Skeletal muscle cell (primary cell): ENCODE measurements at places on chromosomes 12 and 14.

GRCh38 chr12:28032811-28033537, 60.4 kb upstream of the PTHLH start:
- DNase-seq, result no peak

DNA sequence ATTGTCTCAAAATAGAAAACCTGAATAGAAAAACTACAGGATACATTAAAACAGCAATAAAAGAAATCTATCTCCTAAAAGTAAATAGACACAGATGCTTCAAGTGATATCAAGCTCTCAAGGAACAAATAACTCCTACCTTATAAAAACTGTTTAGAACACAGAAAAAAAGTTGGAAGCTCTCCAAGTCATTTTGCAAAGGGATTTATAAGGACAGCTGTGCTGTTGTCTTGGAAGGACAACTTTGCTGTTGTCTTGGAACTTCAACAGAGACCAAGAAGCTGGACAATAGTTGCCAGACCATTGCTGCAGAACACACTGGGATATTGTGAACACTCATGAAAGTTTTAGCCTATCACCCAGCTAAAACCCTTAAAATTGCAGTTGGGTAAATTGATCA, 780.7 kb downstream of the FLRT2 start:
- no peak for DNase-seq

DNA sequence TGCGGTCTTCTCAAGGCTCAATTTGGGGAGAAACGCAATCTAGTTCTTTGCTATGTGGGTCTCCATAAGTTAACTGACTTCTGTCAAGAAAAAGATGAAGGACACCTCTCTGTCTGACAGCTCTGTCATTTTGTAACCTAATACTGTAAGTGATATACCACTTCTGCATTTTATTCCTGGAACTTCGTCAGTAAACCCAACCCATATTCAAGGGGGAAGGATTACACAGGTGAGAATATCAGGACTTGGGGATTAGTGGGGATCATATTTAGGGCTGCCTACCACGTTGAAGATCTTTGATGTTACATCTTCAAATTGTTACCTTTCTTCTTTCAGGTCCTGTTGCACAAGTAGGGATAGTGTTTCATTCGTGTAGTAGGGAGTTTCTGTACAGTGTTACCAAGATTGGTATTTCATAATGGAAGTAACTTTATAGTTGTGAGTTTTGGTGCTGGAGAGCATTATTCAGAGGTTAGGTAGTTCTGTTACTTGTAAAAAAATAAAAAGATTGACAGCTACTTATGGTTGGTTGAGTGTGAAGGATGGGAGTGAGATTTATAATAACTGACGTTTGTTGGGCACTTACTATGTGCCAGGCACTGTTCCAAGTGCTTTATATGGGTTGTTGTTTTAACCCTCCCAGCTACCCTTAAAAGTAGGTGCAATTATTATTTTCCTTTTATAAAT, 1.6 kb downstream of the TMEM260 start:
- no peak for DNase-seq

GRCh38 chr12:65594409-65594808, 229.9 kb upstream of the HMGA2 start:
- DNase-seq, result no peak

GRCh38 chr14:84937016-84937415, 592.9 kb upstream of the FLRT2 start:
- no peak for DNase-seq

DNA sequence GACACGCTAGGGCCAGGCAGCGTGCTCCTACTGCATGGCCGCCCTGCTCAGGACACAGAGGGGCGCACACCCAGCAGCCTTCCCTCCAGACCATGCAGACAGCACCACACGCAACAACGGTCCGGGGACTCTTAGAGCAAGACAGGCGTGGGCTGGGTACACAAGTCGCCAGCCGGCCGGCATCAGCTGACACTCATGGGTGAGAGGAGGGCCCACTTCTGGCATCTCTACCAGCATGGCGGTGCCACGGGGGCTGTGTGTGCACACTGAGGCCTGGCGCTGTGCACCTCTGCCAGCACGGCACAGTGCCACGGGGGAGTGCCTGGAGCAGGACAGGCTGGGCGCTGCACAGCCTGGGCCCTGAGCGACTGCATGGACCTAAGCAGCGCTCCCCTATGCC, 6.7 kb upstream of the BTBD6 start:
- DNase-seq, result no peak
